ENCODE measurements at places on chromosomes 5 and 9.

GRCh38 chr9:122221183-122221811 is 7.5 kb downstream of the LHX6 start:
- no peak for DNase-seq

GRCh38 chr5:80054682-80055081 is 19.5 kb downstream of the THBS4 start:
- DNase-seq = peak; percentile 72

- DNase-seq = no peak
These were observed 690.2 kb downstream of the NR2F1-AS1 start for GRCh38 chr5:92890841-92891244.

GRCh38 chr5:56112526-56113121 is 117.9 kb upstream of the IL6ST start:
- DNase-seq = no peak

- no peak for DNase-seq
These were observed 183.2 kb downstream of the TMEM161B start for GRCh38 chr5:88085462-88085861.

- DNase-seq = no peak
These were observed 7.8 kb downstream of the LPAR1 start for GRCh38 chr9:111030492-111030891.

- DNase-seq = no peak
These were observed 73.0 kb downstream of the GADD45G start for GRCh38 chr9:89677702-89678395.

DNA sequence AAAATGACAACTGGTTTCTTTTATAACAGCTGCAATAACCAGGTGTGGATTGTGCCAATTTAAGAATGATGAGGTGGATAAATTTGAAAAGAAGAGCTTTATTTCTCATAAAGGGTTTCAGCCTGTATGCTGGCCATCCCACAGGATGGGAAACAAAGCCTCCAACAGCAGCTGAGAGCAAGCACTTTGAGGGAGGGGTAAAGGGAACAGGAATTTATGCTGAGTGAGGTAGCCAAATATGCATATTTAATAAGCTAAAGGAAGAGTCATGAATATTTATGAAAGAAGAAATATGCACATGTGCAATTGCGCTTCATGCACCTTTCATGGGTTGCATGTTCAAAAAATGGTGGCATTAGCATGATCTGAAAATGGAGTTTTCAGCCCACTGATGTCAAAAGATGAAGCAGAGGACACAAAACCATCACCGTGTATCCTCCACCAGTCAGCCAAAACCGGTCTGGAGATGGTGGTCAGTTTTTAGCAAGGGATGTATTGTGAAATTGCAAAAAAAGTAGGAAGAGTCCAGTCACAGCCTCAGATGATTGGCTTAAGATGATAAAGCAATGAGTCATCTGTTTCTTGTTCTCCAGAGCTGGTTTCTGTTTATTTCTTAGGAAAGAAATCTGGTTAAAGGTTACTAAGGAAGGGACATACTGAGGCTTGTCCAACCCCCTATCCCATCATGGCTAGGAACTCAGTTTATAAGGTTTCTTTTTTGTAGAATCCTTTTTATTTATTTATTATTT is 47.9 kb downstream of the DEPDC1B start:
- peak; percentile 91 for DNase-seq
